ENCODE measurements at places on chromosomes 16 and 17.
A peak's percentile ranks its signal among the peaks of the same experiment; 100 is the strongest.

DNA sequence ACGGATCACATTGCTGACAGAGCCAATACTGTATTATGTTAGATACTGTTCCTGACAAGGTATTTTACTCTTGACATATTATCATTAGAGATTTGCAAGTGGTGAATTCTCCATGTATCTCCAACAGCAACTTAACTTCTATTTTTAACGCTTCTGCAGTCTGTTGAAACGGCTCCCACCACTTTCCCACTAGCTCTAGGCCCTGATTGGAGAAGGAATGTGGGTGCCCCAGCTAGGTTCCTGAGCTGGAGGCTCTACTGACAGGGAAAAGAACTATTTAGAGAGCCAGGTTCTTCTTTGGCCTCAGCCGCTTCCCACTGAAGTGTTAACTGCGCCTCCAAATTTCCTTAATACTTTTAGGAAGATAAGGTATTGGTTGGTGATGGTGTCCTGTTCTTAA, 191.8 kb downstream of the RBFOX1 start:
- no peak for DNase-seq

GRCh38 chr17:48751172-48751571, 22.6 kb upstream of the HOXB13 start:
- DNase-seq = no peak

GRCh38 chr17:58493506-58493905, 5.3 kb upstream of the HSF5 start:
- no peak for DNase-seq

DNA sequence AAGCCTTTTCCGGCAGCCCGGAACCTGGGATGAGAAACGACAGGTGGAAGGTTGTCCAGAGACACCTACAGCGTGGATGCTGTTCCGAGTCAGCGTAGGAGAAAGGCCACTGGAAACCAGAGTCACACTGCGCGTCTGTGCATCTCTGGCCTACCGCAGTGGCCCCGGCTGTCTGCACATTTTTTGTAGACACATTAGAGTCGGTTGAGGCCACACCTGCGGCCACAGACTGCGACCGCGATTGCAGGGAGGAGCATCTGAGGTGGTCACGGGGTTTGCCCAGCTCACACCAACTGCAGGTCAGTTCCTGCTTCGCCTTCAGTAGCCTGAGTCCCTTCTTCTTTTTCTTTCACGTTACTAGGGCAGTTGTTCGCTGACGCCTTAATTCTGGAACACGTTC, 52.4 kb downstream of the WDR45B start:
- no peak for DNase-seq

- no peak for DNase-seq
Measured at GRCh38 chr16:75555213-75555706, 792 bp downstream of the TMEM231 start.

- DNase-seq = no peak
Measured at GRCh38 chr17:41103896-41104295, 1.3 kb upstream of the KRTAP4-9 start.

DNA sequence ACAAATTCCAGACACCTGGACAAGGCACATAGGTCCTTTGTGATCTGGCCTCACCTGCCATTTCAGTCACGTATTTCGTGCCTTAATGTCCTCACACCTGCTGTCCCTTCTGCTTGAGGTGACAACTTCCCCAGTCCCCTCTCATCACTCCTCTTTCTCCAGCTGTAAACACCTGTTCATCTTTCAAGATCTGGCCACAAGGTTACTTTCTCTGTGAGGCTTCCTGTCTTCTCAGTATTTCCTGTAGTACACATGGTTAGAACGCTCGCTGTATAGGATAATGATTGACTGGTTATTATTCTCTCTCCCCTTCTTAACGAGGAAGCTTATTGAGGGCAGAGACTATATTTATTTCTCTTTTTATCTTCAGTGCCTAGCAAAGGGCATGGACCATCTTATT, 74.5 kb upstream of the PMFBP1 start:
- DNase-seq = no peak

DNA sequence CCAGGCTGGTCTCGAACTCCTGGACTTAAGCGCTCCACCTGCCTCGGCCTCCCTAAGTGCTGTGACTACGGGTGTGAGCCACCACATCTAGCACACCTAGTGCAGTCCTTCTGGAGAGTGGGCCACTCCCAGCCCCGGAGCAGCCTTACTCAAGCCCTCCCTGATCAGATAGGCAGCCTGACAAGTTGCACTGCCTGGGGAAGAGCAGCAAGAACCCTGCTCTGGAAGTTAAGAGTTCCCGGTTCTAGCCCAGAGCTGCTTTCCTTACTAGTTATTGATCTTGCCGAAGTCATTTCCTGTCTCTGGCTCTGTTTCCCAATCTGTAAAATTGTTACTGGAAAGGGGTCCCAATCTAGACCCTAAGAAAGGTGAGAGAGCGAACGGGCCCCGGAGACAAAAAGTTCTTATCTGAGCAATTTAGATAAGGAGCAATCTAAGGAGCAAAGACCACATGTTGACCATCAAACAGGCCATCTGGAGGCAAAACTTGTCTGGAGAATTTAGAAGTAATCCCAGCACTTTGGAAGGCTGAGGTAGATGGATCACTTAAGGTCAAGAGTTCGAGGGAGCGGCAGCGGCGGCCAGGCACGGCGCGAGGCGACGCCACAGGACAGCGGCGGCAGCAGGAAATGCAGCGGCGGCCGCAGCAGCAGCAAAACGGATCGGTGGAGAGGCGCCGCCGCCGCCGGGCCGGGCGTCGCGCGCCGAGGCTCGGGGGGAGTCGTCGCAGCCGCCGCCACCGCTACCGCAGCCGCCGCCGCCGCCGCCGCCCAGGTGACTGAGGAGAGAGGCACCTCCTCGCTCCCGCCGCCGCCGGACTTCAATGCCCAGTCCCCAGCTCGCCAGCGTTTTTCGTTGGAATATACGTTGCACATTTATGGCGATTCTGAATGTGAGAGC, 4.3 kb upstream of the NAGLU start:
- DNase-seq = peak; percentile 25

GRCh38 chr16:90028985-90029384, 9.7 kb upstream of the DBNDD1 start:
- no peak for DNase-seq

- DNase-seq = no peak
Measured at GRCh38 chr17:37438141-37438540, 31.5 kb downstream of the TADA2A start.

- DNase-seq = no peak
Measured at GRCh38 chr17:16484445-16485175, 7.4 kb downstream of the LRRC75A start.

All from T-helper 2 cell (primary cell).